Epithelial cell of proximal tubule (primary cell): ENCODE measurements at places on chromosomes 5 and 9. TPM values are rescaled to one million over a fixed set of nuclear protein-coding genes. Genes with fewer than 3 reads are reported as not detected.

The FOXD4L6 gene
- total RNA-seq = not detected in 2 replicates

The FBP1 gene
- 1.6 and 2.9 TPM in 2 replicates for total RNA-seq

The LCN9 gene
- total RNA-seq = not detected in 2 replicates

The TXNDC8 gene
- not detected in 2 replicates for total RNA-seq

The BARX1 gene
- not detected in 2 replicates for total RNA-seq

The FBN2 gene
- 7.6 and 19.0 TPM in 2 replicates for total RNA-seq

The LCN15 gene
- total RNA-seq = not detected in 2 replicates

The TUSC1 gene
- 16.7 and 20.8 TPM in 2 replicates for total RNA-seq

DNA sequence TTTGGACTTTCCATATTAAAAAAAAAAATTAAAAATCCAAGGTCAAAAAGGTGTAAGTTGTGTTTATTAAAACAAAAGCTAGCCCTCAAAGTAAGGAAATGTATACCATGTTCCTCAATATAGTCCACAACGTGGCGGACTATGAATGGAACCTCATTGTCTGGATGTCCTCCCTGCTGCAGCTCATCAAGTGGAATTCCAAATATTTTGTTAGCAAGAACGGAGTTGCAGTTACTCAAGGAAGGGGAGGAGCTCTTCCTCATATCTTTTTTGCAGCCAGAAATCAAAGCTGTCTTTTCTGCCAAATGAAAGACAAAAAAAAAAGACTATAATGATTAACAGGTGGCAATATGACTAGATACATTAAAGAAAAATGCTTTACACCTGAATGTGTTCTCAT is 14.0 kb downstream of the FAM13B start:
- DNase-seq = no peak

DNA sequence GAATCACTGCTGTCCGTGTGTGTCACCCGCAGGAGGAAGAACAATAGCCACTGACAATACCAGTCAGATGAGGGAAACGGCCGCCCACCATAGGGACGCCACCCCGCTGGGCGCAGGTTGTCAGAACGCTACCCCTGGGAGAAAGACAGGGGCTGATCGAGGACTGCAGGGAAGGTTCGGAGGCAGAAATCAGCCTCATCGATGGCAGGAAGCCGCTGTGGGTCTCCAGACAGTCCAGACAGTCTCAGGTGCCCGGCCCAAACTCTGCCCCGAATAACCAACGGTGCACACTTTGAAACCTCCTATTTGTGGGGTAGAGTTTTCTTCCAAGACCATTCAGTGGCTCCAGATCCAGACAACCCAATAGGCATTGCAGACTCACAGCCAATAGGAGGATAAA is 181.5 kb downstream of the ROR2 start:
- DNase-seq = no peak

DNA sequence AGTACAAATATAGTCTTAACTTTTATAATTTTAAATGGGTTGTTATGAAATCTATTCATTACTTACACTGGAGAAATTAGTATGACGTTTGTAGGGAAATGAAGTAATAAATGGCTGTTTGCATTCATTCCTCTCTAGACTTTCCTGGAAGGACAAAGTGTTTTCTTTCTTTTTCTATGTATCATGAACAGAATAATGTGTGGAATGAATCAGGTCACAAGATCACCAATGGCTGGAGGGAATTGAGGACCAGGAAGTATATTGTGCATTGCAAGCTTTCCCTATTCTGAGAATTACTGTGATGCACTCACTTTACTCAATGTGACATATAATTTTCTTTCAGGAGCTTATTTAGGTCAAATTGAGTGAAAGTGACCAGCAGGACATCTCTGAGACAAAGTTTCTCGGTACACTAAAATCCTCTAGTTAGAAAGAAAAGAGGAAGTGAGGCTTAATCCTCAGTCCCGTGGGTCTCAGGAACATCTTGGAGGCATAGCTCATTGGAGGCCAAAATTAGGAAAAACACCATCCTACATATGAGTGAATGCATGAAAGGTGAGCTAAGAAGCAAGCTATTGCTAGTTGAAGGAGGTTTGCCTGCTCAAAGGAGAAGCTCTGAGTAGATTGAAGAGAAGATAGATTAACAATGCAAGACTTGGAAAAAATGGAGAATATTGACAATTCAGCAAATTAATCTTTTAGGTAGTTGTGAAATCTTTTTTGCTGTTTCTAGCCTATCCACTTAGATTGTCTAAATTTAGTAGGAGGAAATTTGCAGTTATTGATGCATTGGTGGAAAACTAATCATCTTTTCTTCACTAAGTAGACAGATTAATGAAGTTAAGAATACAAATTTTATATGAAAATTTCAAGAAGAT is 28.0 kb downstream of the ERAP2 start:
- no peak for DNase-seq

GRCh38 chr5:151812757-151813309 is 41.1 kb downstream of the G3BP1 start:
- no peak for DNase-seq

DNA sequence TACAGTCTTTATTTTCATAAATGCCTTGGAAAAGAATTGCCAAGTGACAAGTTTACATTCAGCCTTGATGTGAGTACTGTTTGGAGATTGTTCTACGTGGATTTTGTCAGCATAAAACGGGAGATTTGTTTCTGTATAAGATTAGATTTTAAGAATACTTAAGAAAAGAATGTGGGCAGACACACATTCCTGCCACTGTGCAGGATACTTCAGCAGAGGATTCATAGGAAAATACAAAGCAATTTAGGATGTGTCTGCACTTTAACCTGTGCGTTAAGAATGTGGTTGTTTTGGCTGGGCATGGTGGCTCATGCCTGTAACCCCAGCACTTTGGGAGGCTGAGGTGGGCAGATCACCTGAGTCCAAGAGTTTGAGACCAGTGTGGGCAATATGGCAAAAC is 37.2 kb downstream of the GPR107 start:
- DNase-seq = no peak

DNA sequence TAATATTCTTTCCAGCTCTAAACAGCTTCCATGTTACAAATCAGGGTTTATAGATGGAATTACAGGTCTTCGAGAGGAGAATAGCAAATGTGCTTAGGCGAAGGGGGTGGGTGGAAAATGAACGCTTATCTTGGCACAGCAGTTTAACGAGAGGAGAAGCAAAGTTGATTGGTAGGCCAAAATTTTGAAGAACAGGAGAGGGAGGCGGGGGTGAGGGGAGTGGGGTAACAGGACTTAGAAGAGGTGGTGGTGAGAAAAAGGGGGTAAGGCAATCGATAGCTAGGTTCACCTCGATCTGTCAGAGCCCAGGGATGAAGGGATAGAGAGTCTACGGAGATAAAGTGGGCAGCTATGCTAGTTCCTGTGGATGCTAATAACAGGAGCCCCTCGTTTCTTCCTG is 764 bp downstream of the ANKRA2 start:
- no peak for DNase-seq

GRCh38 chr9:2785060-2785950 is 58.6 kb downstream of the PUM3 start:
- no peak for DNase-seq

- DNase-seq = peak; percentile 25
Observed at GRCh38 chr5:85293145-85293785, 908.6 kb upstream of the EDIL3 start.

DNA sequence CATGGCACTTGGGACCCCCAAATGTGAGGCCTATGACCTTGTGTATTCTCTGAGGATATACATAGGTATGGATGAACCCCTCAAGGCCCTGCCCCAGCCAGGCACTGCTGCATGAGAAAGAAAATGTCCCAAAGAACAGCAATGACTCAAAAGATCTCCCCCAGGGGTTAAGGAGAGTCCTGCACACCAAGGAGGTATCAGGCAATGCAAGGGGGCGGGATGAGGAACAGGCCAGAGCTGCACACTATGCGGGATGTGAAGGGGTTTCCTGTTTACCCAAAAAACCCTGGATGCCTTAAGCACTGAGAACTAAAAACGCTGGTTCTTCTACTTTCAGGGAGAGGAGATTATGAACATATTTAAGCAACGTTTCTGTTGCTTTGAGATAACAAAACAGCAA is 3.4 kb downstream of the RAPGEF1 start:
- DNase-seq = no peak

GRCh38 chr9:76818271-76818670 is 54.0 kb downstream of the PCA3 start:
- DNase-seq = peak; percentile 95

- DNase-seq = no peak
Observed at GRCh38 chr5:95864944-95865504, 42.5 kb upstream of the GLRX start.

- no peak for DNase-seq
Observed at GRCh38 chr5:80346055-80346454, 26.3 kb downstream of the SPZ1 start.

DNA sequence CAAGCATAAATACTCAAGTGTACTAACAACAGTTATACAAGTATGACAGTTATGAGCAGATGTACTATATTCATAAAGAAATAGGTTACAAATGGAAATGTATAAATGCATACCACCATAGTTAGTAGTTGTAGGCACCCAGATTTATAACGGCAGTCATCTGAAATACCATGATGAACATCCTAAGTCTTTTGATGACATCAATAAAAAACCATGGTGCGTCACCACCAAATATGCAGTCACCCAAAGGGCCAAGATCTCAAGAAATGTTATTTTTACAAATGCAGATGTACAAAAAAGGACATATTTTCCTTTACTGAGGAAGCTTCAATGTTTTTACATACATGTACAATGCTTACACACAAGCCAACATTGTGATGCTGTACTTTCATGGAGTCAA is 70.8 kb upstream of the XPA start:
- DNase-seq = no peak

- no peak for DNase-seq
Observed at GRCh38 chr5:78399116-78399515, 38.7 kb downstream of the SCAMP1 start.

DNA sequence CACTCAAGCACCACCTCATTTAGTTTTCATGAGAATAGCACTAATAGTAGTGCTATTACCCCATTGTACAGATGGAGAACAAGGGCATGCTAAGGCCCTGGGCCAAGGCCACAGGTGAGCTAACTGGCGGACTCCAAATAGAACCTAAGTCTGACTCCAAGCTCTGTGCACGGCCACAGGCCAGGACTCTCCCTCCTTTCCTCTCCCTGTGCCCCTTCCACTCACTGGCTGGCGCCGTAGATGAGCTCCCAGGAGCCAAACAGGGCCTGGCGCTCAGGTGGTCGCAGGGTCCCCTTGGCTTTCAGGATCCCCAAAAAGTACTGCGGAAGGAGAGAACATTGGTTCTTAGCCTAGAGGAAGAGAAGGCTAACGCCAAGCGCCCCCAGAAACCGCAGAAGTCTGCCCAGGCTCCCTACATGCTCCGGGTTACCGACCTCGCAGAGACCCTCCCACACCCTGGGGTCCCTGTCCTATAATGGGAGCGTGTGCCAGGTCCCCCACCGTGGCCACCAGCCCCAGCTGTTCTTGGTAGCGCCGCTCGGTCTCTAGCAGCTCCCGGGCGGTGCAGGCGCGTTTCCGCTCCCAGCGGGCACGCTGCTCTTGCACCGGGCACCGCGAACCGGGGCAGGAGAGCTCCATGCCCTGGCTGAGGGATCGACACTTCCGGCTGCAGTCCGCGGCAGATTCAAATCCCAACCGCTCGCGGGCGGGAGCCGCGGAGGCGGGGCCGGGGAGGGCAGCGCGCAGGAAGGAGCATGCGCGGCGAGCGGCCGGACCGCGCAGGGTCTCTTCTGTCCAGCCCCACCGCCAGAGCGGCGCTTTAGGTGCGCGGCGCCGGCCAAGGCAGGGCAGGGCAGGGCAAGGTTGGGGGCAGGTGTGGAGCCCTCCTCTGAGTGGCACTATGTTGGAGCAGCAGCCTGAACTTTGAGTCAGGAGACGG is at the start of gene ARHGEF39:
ARHGEF39 (minus strand) TSS at position 665 of the 940 bp plus-strand sequence; CDS start at position 639, 26 bp downstream.
- DNase-seq = no peak

- no peak for DNase-seq
Observed at GRCh38 chr9:92979283-92980056, 32.1 kb downstream of the FGD3 start.

GRCh38 chr9:27398982-27399653 is 102.2 kb upstream of the EQTN start:
- DNase-seq = no peak

- no peak for DNase-seq
Observed at GRCh38 chr9:99305124-99305523, 83.0 kb downstream of the SEC61B start.

DNA sequence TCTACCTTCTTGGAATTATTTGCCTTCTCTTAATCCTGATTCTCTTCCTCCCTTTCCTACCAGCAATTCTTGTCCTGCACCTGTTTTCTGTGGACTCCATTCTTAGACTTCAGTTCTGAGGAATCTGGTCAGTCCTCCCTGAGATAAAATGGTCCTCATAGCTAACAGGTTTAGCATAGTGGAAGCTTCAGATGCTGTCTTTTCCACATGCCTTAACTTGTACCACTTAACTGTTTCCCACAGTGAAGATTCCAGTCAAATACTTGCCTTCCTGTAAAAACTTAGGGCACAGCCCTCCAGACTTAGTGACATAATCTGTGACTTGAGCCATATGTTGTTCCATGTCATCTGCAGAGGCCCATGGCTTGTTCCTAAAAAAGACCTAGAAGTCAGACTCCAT is 261.3 kb downstream of the CWC27 start:
- DNase-seq = no peak

- DNase-seq = no peak
Observed at GRCh38 chr5:180346358-180346757, 6.8 kb downstream of the GFPT2 start.

DNA sequence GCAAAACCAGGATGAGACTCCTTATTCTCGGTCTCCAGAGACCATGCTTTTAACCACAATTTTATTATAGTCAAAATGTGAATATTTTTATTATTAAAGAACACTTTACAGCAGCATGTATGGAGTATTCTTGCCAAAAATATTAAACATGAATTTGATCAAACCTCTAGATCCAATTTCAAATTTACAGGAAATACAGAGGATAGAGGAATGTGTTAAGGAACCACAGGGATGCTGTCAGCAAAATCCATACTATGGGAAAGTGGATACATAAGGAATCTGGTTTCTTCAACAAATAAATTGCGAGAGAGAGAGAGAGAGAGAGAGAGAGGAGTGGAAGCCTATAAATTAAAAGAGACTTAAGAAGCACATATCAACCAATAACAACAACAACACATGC is 348.2 kb upstream of the NUDT12 start:
- DNase-seq = no peak

GRCh38 chr9:123796094-123796493 is 133.8 kb downstream of the DENND1A start:
- no peak for DNase-seq

DNA sequence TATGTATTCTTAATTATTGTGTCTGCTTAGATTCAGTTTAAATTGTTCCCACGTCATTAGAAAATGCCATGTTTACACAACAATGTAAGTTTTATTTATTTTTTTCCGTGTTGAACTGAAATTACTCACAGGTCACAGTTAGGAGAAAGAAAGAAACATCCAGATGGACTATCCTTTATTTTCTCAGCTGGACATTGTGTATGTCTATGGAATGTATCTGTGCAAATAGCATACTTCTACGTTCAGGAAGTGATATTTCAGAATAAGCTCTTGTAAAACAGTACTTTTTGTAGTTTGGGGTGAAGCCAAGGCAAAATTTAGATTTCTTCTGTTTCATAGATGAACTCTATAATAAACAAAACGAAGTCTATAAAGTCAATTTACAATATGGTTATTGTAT is 249.0 kb upstream of the ZNF608 start:
- no peak for DNase-seq

GRCh38 chr5:95633671-95634070 is 12.9 kb upstream of the RFESD start:
- no peak for DNase-seq

GRCh38 chr9:134385915-134386314 is 59.7 kb downstream of the RXRA start:
- DNase-seq = no peak

- peak; percentile 6 for DNase-seq
Observed at GRCh38 chr9:72883875-72884274, 69.0 kb downstream of the ALDH1A1 start.
